T-cell (primary cell): ENCODE measurements at places on chromosomes 1 and 21. TPM values are rescaled to one million over a fixed set of nuclear protein-coding genes. Genes with fewer than 3 reads are reported as not detected.

DNA sequence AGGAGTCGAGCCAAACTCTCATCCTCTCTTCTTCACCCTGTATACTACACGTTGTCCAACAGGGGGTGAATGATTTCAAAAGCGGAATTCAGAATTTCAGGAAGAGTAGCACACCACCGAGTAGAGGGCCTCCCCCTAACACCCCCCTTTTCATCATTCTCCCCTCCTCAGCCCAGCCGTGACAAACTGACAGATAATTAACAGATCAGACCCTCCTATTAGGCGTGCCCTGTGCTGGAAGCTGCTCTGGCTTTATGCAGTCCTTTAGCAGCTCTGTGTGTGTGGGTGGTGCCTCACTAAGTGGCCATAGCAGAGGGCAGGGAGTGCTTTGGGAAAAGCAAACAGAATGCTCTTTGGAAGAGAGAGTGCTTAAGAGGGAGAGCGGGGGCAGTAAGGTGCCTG, 44.3 kb downstream of the PEX14 start:
- no peaks in the 10 kb centered on the region for H3K36me3 ChIP-seq
- no peak for DNase-seq
- H3K27me3 ChIP-seq = no peaks in the 10 kb centered on the region
- no peak overlapping the region for H3K4me3 ChIP-seq
- peaks cover 39% of the 10 kb centered on the region for H3K4me1 ChIP-seq

- no peak overlapping the region for H3K4me3 ChIP-seq
- H3K4me1 ChIP-seq = no peaks in the 10 kb centered on the region
- no peak for DNase-seq
- H3K27ac ChIP-seq = no peak overlapping the region
- no peaks in the 10 kb centered on the region for H3K36me3 ChIP-seq
- H3K27me3 ChIP-seq = peaks cover 21% of the 10 kb centered on the region
Observed at GRCh38 chr1:230701895-230702768, 11.8 kb downstream of the AGT start.

- H3K36me3 ChIP-seq = no peaks in the 10 kb centered on the region
- no peak for DNase-seq
- H3K27ac ChIP-seq = no peak overlapping the region
- no peak overlapping the region for H3K4me3 ChIP-seq
- no peaks in the 10 kb centered on the region for H3K27me3 ChIP-seq
- peaks cover 2% of the 10 kb centered on the region for H3K4me1 ChIP-seq
Observed at GRCh38 chr1:26003756-26004155, 5.9 kb upstream of the PAFAH2 start.

DNA sequence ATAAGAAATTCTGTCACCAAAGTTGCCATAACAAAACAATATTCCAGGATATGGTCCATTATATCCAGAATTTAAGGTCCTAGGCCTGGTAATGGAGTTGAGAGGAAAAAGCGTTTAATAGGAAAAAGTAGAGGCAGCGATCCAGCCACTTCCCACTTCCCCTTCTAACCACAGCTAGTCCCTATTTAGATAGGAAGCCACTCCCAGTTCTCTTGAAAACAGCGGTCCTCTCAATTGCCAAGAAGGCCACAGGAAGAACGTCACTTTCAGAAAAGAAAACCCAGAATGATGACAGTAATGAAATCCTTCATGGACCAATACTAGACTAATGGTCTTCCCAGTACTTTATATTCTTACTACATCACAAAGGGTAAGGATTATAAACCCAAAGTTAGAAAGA, 38.6 kb downstream of the ABL2 start:
- H3K27ac ChIP-seq = no peak overlapping the region
- H3K4me3 ChIP-seq = no peak overlapping the region
- no peak for DNase-seq
- H3K27me3 ChIP-seq = no peaks in the 10 kb centered on the region
- no peaks in the 10 kb centered on the region for H3K36me3 ChIP-seq
- H3K4me1 ChIP-seq = peaks cover 2% of the 10 kb centered on the region

- H3K4me1 ChIP-seq = no peaks in the 10 kb centered on the region
- no peaks in the 10 kb centered on the region for H3K36me3 ChIP-seq
- H3K27ac ChIP-seq = no peak overlapping the region
- DNase-seq = no peak
- no peaks in the 10 kb centered on the region for H3K27me3 ChIP-seq
- H3K4me3 ChIP-seq = no peak overlapping the region
Observed at GRCh38 chr1:4599951-4600481, 54.4 kb upstream of the AJAP1 start.

DNA sequence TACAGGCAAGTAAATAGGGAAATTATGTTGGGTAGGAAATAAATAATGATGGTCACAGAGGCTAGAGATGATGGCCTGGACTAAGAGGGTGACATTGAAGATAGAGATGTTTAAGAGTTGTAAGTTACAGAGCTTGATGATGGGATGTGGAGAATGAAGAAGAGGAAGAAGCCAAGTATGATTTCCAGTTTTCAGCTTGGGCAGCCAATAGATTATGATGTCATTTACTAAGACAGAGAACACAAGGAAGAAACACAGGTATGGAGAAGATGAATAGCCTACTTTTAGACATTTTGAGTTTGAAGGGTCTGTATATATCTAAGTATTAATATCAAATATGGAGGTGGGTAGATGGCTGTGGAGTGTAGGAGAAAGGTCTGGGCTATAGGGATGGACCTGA, 56.0 kb upstream of the PRELP start:
- no peak overlapping the region for H3K27ac ChIP-seq
- H3K4me1 ChIP-seq = no peaks in the 10 kb centered on the region
- no peaks in the 10 kb centered on the region for H3K36me3 ChIP-seq
- DNase-seq = no peak
- H3K27me3 ChIP-seq = peaks cover 8% of the 10 kb centered on the region

IFNLR1 gene
- 6.0 TPM for total RNA-seq

ADAMTS4 gene
- 1.1 TPM for total RNA-seq

PLPP3 gene
- total RNA-seq = 0.32 TPM

TNFAIP8L2 gene
- 39.8 TPM for total RNA-seq

NKAIN1 gene
- not detected for total RNA-seq

PCAT6 gene
- 1.5 TPM for total RNA-seq

FCRL5 gene
- total RNA-seq = 0.98 TPM

LYPD8 gene
- total RNA-seq = not detected

HUNK gene
- total RNA-seq = 1.1 TPM

CCDC27 gene
- not detected for total RNA-seq

OR2T11 gene
- total RNA-seq = not detected
